Epithelial cell of prostate (primary cell): ENCODE measurements at places on chromosomes 4 and X.
A peak's percentile ranks its signal among the peaks of the same experiment; 100 is the strongest.

- DNase-seq, result no peak
Observed at GRCh38 chrX:124347242-124347641, 879 bp downstream of the SH2D1A start.

DNA sequence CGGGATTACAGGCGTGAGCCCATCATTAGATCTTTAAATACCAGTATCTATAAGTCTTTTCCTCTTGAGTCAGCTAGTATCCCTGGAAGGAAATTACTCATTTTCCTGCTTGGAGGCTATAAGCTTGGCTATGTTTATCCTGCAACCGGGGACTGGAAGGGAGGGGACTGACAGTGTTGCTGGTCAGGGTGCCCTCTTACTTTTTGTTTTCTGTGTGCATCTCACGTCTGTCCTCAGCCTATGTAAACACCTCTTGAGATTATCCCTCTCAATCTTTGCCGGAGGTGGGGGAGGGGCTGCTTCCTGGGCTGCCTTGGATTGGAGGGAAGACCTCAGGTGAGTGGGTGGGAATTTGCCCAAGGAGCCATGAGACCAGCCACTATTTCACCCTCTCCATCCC is 37.0 kb downstream of the HTT start:
- DNase-seq, result no peak

DNA sequence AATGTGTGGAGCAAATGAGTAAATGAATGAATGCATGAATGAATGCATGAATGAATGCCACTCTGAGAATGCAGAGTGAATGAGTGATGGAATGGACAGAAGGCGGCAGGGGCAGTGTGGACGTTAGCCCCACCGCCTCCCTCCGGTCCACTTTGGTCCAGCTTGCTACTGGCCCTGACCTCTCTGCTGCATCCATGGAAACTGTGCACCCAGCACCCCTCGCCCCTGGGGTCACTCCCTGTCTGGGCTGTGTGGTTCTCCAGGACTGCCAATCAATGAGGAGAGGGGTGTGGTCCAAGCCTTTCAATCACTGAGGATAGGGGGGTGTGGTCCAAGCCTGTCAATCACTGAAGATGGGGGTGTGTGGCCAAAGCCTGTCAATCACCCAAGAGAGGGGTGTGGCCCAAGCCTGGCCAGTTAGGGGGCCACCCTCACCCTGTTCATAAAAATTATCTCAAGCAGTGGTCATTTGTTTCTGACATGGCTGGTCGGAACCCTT is 39.2 kb upstream of the ASMTL start:
- DNase-seq, result no peak

DNA sequence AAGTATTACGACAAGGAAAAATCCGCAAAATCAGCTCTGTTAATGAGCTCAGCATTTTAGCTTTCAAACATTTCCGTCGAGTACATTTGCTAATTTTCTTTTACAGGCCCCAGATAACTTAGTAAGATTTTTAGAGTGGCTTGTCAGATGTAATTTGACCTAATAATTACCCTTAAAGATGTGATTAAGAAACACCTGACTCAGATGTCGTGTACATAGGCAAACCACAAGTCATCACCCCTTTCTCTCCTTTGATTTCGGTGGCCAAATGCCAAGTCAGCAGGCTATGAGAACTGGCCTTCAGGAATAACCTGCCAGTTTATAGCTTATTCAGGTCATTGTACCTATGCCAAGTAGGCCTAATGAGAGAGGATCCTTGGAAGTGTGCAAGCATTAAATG is 369.6 kb downstream of the PCDH7 start:
- DNase-seq, result peak; percentile 91
